Activated CD4-positive, alpha-beta T cell treated with anti-CD3 and anti-CD28 coated beads for 24 hours (primary cell): ENCODE measurements at places on chromosomes 5 and 9.

GRCh38 chr5:107505763-107506534 lies 164.8 kb downstream of the EFNA5 start:
- DNase-seq: no peak

DNA sequence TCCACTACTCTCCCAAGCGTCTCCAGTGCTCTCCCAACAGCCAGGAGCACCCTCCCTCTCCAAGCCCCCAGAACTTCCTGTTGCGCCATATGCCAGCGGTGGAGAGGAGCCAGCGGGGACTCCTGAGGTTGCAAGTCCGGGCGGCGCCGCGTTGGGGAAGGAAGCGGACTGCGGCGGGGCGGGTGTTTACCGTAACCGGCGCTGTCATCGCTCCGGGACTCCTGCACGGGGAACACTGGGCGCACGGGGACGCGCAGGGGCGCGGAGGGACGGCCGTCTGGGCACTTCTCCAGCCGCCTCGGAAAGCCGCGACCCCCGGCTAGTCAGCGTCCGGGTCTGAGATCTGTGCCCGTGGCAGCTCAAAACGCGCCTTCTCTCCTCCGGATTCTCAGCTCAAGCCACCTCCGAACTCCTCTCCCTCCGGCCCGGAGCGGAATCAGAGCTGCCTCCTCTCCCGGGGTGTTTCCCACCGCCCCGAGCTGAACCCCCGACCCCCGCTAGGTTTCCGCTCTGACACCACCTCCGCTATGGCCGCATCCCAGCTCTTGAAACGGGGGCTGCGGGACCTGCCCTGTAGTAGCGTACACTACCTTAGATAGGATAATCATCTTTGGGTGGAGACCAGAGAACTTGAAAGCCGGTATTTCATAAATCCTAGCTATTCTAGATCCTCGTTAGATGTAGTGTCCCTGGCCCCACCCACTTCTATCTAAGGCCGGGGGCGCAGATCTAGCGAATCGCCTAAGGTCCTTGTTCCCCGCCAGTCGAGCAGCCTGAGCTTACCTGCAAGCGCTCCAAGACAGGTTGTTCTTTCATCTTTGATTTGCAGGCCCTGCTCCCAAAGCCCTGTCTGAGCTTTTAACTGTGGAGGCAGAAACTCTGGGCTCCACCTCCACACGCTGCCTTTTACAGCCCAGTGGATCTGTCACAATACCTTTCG lies at the start of gene TRPM6:
TSS of gene TRPM6 (minus strand) at position 881 of the 940 bp plus-strand sequence. CDS start at position 816, 65 bp downstream.
- no peak for DNase-seq

- no peak for DNase-seq
Observed at GRCh38 chr5:1325191-1325741, 19.6 kb downstream of the CLPTM1L start.

DNA sequence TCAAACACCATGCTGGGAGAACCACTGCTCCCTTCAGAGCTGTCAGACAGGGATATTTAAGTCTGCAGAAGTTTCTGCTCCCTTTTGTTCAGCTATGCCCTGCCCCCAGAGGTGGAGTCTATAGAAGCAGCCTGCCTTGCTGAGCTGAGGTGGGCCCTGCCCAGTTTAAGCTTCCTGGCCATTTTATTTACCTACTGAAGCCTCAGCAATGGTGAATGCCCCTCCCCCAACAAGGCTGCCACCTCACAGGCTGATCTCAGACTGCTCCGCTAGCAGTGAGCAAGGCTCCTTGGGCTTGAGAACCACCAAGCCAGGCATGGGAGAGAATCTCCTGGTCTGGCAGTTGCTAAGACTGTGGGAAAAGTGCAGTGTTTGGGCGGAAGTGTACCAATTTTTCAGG lies 205.5 kb upstream of the PTGER4 start:
- DNase-seq: no peak

GRCh38 chr5:164563370-164563769 lies 1058.0 kb downstream of the MAT2B start:
- no peak for DNase-seq

DNA sequence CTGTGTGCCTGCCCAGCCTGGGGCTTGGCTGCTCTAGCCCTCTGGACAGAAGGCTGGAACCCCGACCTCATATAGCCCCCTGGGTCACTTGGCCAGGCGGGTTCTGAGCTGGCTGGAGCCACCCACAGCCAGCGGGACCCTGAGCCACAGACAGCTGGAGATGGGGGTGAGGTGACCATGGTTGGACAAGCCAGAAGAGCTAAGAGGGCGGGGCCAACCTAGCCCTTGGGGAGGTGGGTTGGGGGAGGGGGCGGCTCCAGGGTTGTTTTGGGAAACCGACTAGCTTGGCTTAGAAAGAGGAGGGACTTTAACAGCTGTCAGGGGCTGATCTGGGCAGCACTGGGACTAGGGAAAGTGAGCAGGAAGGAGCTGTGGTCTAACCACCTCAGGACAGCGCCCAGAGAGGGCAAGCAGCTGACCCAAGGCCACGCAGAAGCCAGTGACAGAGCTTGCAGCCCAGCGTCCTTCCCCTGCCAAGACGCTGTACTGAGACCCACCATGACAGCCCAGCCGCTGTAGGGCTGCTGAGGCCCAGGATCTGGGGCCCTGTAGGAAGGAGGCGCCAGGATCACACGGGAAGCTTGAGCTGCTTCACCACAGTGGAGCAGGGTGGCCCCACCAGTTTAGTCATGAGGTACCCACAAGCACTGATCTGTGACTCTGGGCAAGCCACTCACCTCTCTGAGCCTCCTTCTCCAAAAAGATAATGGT lies 2.2 kb downstream of the AIF1L start:
- no peak for DNase-seq
